GM13977 (cell line): ENCODE measurements at places on chromosomes 5 and 9.

DNA sequence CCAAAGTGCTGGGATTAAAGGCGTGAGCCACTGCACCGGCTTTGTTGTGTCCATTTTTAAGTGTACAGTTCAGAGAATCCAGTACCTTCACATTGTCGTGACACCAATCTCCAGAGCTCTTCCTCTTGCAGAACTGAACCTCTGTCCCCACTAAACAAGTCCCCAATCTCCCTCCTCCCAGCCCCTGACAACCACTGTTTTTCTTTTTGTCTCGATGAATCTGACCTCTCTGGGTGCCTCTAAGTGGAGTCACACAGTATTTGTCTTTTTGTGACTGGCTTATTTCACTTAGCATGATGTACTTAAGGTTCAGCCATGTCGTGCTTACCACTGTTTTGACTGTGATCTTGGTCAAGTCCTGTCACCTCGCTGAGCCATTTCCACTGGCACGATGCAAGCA is 1.6 kb downstream of the WDR38 start:
- DNase-seq: no peak

GRCh38 chr5:173911623-173912022 is 23.5 kb downstream of the CPEB4 start:
- DNase-seq: no peak

- DNase-seq: no peak
Measured at GRCh38 chr5:153713943-153714342, 223.5 kb downstream of the GRIA1 start.

DNA sequence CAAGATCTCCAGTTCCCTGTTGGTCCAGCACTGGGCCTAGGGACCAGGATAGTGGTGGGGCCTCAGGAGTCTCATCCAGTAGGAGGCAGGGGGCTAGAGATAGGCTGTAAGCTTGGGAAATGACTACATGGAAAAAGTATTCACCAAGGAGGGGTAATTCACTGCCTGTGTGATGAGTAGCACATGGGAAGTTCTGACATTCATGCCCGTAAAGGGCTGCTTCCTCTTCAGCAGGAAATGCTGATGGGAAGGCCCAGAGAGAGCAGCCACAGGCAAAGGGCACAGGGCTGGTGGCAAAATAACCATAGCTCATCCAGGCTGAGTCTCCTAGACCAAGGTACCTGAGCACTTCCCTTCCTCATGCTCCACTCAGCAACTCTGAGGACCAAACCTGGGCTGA is 23.1 kb upstream of the FRRS1L start:
- DNase-seq: no peak

DNA sequence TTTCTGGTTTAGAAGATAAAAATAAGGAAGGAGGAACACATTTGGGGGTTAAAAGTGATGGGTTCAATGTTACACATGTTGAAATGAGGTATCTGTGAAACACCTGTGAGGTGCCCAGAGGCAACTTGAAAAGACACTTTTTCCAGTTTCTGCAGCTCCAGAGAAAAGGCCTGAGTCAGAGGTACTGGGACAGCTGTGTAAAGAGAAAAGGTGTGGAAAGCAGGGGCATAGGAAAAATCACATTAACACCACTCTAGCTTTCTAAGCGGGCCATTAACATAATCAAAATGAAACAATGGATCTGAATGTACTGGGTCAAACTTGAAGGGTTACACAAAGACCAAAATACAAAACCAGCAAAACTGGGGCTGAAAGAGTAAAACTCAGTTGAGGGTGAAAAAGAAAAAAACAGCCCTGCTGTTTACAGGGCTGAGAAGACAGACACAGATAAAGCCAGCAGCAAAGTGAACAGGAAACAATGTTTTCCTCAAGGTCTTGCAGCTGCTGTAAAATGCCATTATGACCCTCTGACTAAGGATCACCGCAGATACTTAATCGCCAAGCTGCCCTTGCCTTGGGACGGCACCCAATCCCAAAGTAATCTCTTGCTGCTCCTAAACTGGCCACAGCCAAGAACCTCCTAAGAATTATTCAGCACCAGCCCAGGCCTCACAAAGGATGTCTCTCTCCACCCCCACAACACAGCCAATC is 104.7 kb downstream of the DROSHA start:
- DNase-seq: no peak
